NCI-H1105 (cell line): ENCODE measurements at places on chromosomes 1 and 21.
A peak's percentile ranks its signal among the peaks of the same experiment; 100 is the strongest.

DNA sequence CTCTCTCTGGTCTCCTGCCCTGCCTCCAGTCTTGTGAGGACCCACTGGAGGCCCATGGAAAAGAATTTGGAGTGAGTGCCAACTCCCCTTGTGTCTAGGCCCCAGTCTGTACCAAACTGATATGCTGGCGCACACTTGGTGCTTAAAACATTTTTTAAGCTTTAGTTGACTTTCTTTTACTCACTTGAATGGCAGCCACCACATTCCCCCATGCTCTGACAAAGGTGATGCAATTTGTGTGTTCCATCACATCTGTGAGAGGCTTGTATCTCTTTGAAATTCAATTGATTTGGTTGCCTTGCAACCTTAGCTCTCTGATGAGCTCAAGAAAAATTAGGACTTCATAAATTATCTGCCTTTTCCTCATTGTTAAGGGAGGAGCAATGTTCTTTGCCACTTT is 30.5 kb upstream of the WDTC1 start:
- no peak for DNase-seq

DNA sequence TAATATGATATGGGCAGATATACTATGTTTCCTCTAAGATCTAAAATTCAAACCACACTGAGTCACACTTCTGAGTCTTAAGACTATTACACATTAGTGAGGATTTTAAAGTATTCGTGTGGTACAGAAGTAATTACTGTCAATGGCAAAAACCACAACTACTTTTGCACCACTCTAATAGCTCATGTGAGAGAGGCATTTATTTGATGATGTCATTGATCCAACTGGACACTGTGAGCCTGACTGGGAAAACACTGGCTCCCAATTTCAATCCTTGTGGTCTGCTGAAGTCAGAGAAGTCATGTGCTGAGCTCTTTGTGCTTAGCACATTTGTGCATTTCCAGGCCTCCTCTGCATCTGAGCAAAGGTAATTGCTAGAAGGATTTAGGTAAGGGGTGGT is 377.8 kb downstream of the USH2A start:
- no peak for DNase-seq

DNA sequence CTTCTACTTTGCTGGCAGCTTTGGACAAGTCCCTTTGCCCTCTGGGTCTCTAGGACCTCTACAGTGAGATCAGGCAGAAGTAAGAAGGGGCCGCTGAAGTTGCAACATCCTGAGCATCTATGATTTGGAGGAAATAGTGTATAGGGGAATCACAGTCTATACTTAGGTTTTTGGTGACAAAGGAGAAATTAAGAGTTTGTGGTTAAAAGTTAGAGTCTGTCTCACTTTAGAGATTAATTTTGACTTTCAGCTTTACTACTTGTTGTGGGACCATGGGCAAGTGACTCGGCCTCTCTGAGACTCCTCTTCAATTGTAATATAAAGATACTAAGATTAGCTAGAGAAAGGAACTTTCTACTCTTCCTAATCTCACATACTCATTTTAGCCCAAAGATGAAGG is 33.1 kb upstream of the LMX1A start:
- DNase-seq = no peak

GRCh38 chr21:33433425-33434114 is 30.4 kb downstream of the IFNGR2 start:
- DNase-seq = no peak

GRCh38 chr1:64539781-64540218 is 69.9 kb downstream of the CACHD1 start:
- DNase-seq = peak; percentile 25

- no peak for DNase-seq
These were observed 569.0 kb upstream of the B3GALT2 start for GRCh38 chr1:193755441-193755840.

- no peak for DNase-seq
These were observed 369.5 kb upstream of the BRINP3 start for GRCh38 chr1:190847166-190847565.

GRCh38 chr1:210076620-210077019 is 138.6 kb downstream of the SYT14 start:
- DNase-seq = no peak

DNA sequence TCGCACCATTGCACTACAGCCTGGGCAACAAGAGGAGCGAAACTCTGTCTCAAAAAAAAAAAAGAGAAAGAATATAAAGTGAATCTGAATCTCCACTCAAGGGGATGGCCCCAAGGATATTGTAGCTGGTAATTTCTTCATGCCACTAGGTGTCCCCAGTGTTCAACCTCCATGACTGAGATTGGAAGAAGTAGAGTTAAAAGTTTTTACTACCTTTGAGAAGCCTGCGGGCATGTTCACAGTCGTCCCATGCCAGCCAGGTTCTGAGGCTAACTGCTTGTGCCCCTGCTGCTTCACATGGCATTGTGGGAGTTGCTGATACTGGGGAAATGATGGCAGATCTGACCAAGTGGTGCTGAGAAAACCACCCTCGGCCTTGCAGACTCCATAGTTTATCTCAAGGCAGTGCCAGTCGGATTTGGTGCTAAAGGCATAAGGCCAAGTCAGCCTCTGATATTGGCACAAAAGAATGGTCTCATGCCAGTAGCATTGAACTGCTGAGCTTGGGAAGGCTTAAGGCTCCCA is 10.8 kb upstream of the SHISA4 start:
- DNase-seq = peak; percentile 9

- DNase-seq = no peak
These were observed 28.1 kb downstream of the RNF187 start for GRCh38 chr1:228515200-228515834.

- no peak for DNase-seq
These were observed 13.6 kb downstream of the INSRR start for GRCh38 chr1:156845055-156845952.

DNA sequence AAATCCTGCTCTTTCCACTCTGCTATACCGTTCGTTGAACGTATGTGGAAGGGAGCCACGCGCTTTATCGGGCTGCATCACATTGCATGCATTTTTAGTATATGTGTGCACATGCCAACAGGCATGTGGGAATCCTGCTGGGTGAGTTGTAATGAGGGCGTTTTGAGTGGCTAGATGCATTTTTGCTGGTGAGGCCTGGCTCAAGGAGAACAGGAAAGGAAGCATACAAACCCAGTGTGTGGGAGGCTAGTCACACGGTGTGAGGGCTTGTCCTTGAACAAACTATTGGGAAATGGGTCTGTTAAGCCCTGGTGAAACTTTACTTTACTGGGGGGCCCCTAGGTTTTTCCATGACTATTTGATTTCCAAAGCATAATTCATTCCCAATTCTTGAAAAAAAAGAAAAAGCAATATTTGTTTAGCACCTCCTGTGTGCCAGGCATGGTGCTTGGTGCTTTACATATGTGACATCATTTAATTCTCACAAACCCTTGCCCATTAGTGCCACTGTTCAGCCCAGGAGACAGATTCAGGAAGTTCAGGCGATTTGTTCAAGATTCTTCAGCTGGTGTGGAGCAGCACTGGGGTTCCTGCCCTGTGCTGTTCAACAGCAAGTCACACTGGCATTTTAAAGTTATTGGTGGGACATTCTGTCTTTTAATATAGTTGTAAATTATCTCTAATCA is 25.6 kb upstream of the JUN start:
- DNase-seq = no peak

GRCh38 chr21:32585042-32585710 is at the start of gene TCP10L:
Gene TCP10L (minus strand): TSS chr21:32585523. CDS start chr21:32584304, 1,219 bp downstream.
- no peak for DNase-seq

DNA sequence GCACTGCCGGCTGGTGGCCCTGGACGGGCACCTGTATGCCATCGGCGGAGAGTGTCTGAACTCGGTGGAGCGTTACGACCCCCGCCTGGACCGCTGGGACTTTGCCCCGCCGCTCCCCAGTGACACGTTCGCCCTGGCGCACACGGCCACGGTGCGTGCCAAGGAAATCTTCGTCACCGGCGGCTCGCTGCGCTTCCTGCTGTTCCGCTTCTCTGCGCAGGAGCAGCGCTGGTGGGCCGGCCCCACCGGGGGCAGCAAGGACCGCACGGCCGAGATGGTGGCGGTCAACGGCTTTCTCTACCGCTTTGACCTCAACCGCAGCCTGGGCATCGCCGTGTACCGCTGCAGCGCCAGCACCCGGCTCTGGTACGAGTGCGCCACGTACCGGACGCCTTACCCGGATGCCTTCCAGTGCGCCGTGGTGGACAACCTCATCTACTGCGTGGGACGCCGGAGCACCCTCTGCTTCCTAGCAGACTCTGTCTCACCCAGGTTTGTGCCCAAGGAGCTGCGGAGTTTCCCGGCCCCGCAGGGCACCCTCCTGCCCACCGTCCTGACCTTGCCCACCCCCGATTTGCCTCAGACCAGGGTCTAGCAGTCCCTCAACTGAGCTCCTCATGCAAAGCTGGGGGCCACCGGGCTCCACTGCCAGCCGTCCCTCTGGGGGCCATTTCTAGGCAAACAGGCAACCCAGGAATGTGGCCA is 2.1 kb downstream of the KLHDC7A start:
- DNase-seq = no peak

DNA sequence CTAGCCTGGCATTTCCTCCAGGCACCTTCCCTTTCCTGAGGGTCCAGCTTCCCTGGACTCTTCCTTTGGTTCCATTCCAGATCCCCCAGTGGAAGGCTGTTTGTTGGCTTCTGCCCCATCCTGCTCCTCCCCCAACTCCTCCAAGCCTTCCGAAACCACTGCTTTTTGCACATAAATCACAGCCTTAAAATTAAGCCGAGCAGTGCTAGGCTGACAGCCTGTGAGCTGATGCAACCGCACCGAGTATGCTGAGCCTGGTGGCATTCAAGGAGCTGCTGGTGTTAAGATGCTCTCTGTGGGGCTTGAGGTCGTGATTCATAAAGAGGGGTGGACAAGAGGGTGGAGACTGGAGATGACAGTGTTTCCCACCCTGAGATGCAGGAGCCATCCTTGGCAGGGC is 266.6 kb upstream of the C1orf174 start:
- DNase-seq = no peak

DNA sequence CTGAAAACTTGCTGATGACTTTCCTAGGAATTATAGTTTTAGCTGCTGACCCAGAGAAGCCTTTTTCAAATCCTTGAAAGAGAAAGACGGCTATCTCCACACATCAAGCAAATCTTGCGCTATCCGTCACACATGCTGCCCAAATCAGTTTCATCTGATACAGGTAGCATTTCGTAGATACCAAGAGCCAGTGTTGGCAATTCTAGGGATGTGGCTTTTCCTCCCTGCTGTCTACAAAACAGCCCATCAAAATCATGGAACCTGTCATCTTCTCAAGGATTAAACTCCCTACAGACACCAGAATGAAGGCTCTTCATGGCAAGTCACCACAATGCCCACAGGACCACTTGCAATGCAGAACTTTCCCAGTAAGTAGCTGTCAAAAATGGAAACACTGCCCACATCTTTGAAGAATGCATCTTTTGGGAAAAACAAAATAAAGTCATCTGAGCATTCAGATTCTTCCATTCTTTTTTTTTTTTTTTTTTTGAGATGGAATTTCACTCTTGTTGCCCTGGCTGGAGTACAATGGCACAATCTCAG is 10.4 kb downstream of the STX6 start:
- DNase-seq = no peak

DNA sequence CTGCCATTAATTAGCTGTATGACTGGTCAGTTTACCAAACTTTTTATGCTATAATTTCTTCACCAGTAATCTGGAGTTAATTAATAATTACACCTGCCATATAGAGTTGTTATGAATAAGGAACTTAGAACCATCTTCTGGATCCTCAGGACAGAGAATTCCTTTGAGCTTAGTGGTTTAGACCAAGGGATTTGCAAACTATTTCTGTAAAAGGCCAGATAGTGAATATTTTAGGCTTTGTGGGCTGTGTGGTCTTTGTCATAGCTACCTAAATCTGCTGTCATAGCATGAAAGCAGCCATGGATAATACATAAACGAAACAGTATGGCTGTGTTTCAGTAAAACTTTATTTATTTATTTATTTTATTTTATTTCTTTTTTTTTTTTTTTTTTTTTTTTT is 9.0 kb downstream of the TIMM17A start:
- DNase-seq = no peak

DNA sequence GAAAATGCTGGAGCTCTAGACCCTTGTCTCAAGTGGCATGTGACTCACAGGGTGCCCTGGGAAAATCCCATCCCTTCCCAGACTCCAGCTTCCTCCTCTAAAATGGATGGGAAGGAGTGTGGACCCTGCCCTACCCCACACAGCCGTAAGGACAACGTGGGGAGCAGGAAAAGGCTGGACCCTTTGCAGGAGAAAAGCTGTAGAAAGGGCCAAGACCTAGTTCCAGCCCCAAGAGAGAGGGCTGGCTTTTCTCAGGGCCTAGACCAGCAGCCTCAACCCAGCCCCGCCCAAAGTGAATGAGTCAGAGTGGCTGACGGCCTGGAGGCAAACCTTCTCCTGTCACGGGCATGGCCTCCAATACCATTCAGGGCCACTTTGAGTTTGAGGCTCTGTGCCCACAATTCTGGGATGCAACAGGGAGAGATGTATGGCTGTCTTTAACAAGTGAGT is 1.1 kb downstream of the LAMB3 start:
- DNase-seq = no peak

- no peak for DNase-seq
These were observed 1.8 kb upstream of the MTF1 start for GRCh38 chr1:37861151-37861550.

DNA sequence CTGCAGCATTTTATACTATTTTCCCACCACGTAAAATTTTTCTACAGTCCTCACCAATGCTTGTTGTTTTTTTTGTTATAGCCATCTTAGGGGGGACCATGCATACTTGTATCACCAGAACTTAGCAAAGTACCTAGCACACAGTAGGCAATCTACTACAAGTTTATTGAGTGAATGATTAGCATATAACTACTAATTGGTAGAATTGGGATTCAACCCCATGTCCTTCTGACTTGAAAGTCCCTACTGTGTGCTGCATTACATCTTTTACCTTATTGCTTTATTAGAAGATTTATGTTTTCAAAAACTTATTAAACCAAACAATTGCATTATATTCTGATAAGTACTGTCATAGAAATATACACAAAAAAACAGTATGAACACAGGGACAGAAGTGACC is 92.1 kb downstream of the CEP350 start:
- no peak for DNase-seq

GRCh38 chr1:27342778-27343638 is 1.2 kb downstream of the SYTL1 start:
- DNase-seq = peak; percentile 75

- no peak for DNase-seq
These were observed 24.4 kb downstream of the ADAM30 start for GRCh38 chr1:119871881-119872280.

GRCh38 chr1:216778737-216779136 is 55.5 kb upstream of the ESRRG start:
- no peak for DNase-seq
